Endodermal cell (in vitro differentiated cells): ENCODE measurements at places on chromosomes 7 and 10.
A peak's percentile ranks its signal among the peaks of the same experiment; 100 is the strongest.

GRCh38 chr7:86653919-86654659, 10.4 kb downstream of the GRM3 start:
- DNase-seq, result peak; percentile 52

- peak; percentile 42 for DNase-seq
These were observed 95.9 kb upstream of the AUTS2 start for GRCh38 chr7:69502358-69502757.

DNA sequence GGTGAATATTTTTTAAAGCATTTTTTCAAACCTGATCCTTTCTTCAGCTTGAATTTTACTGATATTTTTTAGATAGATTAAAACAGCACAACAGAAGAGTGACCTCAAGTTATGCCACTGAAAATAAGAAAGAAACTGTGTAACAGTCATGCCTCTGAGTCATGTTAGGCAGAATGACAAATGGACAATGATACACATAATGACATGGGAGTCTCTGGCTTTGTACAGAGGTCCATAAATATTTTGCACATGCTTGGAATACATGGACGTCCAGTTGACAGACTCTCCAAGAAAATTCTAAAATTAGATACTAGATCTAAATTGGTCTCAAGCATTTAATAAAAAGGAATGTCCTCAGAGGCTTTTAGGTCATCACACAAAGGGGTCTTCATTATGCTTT, 21.9 kb upstream of the SEMA3A start:
- DNase-seq, result no peak

- no peak for DNase-seq
These were observed 6.8 kb downstream of the MET start for GRCh38 chr7:116678780-116679179.

DNA sequence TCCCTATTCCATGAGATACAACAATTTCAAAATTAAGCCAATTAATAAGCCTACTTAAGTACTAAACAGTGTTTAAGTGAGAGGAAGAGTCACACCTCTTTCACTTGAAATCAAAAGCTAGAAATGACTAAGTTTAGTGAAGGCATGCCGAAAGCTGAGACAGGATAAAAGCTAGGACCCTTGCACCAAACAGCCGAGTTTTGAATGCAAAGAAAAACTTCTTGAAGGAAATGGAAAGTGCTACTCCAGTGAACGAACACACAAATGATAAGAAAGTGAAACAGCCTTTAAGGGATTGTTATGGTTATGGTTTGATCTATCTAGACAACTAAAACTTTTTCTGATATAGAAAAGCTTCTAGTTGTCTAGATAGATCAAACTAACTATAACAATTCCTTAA, 135.4 kb upstream of the KMT2E start:
- DNase-seq, result no peak

DNA sequence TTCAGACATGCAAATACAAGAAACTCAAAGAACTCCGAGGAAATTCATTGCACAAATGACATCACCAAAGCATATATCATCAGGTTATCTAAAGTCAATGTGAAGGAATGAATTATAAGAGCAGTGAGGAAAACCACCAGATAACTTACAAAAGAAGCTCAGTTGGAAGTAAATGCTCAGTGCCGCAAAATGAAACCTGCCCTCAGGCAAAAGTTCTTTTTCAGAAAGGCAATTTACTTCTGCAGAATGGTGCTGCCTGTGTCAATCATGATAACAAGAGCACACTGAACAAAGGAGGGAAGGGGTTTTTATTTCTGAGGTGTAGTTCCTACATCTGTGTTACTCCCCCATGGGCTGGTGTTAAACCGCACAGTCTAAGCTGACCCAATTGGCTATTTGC, 550.6 kb upstream of the SEMA3D start:
- DNase-seq, result no peak

DNA sequence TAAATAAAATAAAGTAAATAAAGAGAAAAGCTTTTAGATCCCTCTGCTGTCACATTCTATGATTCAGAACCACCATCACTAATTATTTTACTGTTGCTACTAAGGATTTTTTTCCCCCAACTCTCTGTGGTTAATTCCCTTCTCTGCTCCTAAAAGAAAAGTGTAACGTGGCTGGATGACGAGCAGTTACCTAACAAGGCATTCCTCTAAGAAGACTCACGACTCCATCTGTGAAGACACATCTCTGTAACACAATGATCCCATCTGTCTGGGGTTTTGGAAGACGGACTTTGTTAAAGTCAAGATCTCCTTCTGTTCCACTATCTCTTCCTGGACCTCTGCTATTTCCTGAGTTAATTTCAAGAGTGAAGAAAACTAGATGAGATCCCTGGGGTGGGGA, 179.9 kb downstream of the SFMBT2 start:
- DNase-seq, result no peak

DNA sequence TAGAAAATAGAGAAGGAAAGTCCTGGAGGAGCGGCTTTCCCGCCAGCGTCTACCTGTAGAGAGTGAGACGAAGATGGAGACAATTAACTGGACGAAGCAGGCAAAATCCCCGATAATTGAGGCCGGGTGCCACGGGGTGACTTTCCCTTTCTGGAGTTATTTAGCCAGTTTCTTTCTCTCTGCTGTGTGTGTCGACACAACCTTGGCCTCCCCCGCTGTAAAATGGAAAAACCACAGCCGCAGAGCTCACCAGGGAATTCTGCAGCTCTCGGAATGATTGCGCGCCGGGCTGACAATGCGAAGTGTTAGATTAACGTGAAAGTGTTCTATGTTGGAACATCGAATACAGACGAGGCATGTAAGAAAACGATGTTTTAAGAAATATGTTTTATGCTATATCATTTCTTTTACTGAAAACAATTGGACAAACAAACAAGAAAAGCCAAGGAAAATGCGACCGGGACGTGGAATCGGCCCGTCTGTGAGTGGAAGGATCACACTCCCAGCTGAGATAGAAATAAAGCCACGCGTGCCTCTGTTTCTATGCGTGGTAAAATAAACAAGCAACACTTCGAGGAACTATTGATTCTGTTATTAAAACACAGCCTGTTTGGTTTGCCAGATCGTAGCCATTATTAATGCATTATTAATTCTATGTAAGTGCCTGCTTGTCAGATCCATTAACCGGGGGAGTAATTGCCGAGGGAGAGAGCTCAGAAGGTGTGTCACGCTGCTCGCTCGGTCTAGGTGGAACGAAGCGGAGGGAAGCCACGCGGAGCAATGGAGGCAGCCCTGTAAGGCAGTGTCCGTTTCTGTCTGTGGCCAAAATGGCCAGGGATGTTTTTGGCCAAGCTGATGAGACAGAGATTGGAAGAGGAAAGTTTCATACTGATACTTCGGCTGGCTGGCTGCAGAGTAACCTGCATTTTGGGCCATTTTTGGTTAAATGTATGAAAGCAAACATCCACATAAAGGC, 129.4 kb downstream of the DNAJB6 start:
- DNase-seq, result peak; percentile 31

GRCh38 chr10:78215645-78216044, 182.0 kb downstream of the RPS24 start:
- no peak for DNase-seq

DNA sequence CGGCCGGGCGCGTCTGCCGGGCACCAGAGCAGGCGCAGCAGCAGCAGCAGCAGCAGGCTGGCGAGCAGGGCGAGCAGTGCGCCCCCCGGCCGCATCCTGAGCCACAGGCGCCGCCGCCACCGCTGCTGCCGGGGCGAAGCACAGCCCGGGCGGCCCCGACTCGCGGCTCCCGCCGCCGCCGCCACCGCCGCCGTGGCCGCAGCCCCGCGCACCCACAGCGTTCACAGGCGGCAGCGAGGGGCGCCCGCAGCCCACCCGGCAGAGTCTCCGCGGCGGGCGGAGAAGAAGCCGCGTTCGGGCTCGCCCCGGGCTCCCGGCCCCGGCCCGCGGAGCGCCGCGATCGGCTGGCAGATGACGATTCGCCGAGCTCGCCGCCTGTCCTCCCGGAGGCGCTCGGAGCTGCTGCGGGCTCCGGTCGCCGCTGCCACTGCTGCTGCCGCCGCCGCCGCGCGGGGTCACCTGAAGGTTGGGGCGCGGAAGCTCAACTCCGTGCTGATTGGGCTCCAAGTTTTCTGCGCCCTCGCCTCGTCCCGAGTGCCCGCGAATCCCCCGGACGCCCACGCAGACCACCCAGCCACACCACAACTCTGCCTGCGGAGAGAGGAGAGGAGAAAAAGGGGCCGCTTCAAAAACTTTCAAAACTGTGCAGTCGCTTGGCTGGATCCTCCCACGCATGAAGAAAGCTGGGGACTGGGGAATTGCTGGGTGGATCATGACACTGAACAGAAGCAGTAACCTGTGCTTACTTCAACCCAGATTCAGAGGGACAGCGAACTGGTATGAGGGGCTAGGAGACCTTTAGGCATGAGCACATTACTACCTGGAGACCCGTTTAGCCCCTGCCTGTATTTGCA, at the start of gene ST8SIA6:
TSS of gene ST8SIA6 (minus strand) at position 435 of the 854 bp plus-strand sequence. CDS start at position 95, 340 bp downstream.
- DNase-seq, result peak; percentile 83

DNA sequence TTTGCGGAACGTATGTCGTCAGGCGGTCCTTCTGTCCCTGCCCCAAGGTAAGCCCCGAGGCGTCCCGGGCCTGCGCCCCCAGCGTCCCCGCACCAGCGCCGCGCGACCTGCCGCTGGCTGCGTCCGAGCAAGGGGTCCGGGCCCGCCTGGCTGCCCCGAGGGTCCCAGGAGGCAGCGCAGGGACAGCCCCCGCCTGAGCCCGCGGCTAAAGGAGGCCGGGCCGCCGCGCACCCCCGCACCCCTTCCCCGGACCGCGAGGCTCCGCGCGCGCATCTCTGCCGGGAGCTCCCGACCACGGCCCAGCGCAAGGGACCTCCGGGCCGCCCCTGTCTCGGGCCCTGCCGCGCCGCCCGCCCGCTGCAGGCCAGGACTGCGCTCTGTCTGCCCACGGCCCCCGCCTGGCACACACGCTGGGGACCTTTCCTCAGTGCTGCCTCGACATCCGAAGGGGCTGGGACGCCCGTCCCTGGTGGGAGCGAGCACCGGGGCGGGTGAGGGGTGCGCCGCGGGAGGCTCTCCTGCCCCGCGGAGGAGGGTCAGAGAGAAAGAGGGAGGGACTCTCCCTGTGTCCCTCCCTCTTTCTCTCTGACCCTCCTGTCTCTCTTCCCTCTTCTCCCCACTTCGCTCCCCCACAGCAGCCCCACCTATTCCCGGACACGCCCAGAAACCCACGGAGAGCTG, 25.0 kb downstream of the SHH start:
- peak; percentile 80 for DNase-seq

DNA sequence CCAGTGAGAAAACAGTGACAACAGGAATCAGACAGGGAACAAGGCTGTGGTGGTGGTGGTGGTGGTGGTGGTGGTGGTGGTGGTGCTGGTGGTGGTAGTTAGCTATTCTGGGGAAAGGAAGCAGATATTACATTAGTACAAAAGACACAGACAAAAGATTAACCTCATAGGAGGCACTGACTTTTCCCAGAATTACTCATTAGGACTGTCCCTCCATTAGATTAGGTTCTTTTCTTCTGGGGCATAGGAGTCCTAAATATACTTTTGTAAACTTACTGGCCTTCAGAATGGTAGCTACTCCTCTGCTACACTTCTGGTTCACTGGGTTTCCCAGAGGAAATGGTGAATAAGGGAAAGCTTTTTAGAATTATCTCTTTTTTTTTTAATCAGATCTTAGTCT, 156.6 kb upstream of the SEMA3D start:
- DNase-seq, result no peak

GRCh38 chr7:39075210-39075609, 97.5 kb downstream of the POU6F2 start:
- DNase-seq, result no peak

- no peak for DNase-seq
These were observed 706.6 kb downstream of the INHBA start for GRCh38 chr7:40996233-40996677.

DNA sequence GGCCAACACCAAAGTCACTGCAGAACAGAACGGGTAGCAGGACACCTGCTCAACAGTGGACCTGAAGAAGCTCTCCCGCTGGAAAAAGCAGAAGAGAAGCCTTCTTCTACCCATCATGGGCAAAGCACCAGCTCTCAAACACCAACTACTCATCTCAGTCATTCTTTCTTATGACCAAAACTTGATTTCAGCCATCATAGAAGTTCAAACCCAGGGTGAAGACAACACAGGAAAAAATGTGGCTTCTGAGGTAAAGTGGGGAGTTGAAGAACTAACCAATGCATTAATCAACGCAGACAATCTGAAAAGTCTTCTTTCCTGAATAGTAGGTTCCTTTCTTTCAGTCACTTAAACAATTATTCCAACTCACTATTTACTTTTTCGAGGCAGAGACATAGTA, 83.3 kb downstream of the ELMO1 start:
- DNase-seq, result no peak

DNA sequence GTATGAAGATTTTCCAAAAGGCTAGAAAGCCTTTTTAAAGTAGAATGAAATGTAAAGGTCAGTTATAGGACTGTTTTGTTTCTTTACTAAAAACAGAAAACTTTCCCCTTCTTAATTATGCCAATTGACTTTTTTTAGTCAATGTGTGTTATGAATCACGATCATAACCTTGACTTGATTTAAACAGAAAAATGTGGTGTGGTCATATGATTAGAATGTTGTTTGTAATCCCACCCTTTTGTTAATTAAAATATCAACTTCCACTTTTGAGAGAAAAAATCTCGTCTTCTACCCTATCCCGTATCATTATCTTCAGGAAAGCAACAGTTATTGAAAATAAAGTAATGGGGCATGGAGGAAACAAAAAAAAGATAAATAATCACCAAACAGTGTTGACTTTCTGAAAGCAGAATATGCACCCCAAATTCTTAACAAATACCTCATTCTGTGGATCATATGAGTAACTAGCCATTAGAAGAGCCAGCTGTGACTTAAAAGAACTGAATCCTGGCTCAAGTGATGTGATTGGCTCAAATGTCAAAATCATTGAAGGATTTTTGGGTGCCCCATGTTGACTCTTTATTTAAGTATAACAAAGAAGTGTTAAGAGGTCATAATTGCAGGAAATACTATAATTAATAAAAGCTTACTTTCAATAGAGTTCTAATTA, 32.3 kb upstream of the SLC16A12 start:
- no peak for DNase-seq

- no peak for DNase-seq
These were observed 2.1 kb downstream of the CAMK2G start for GRCh38 chr10:73872190-73872710.

GRCh38 chr7:18706670-18707069, 211.1 kb downstream of the HDAC9 start:
- no peak for DNase-seq

DNA sequence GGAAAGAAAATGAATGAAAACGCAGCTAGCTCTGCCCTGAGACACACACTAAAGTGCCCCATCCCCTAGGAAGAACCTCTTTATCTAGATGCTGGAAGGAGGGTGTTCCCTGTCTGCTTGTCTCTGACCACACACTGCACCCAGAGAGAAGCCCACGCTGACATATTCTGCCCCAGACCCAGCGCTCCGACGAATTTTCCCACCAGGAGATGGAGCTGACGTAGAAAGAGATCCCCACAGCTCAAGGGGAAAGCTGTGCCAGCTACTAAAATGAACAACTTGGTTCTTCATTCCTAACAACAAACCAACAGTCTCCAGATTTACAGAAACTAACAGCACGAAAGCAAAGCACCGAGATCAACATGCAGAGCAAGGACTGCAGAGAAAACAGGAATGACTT, 73.3 kb downstream of the KIAA1549 start:
- peak; percentile 62 for DNase-seq

DNA sequence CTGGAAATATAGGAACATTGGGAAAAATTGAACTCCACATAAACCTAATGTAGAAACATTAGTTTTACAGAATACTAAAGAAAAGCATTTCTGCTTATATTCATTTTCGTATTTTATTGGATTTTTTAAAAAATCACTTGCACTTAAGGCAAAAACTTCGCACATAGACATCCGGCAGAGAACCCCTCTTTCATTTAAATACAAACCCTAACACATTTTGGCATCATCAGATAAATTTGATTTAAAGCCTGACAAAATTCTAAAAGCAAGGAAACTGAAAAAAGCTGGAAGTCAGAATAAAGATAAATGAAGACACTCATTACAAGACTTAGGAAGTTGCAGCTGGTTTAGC, 396 bp upstream of the EXOC4 start:
- no peak for DNase-seq
